ENCODE measurements at places on chromosomes 3 and 15.
A peak's percentile ranks its signal among the peaks of the same experiment; 100 is the strongest.

DNA sequence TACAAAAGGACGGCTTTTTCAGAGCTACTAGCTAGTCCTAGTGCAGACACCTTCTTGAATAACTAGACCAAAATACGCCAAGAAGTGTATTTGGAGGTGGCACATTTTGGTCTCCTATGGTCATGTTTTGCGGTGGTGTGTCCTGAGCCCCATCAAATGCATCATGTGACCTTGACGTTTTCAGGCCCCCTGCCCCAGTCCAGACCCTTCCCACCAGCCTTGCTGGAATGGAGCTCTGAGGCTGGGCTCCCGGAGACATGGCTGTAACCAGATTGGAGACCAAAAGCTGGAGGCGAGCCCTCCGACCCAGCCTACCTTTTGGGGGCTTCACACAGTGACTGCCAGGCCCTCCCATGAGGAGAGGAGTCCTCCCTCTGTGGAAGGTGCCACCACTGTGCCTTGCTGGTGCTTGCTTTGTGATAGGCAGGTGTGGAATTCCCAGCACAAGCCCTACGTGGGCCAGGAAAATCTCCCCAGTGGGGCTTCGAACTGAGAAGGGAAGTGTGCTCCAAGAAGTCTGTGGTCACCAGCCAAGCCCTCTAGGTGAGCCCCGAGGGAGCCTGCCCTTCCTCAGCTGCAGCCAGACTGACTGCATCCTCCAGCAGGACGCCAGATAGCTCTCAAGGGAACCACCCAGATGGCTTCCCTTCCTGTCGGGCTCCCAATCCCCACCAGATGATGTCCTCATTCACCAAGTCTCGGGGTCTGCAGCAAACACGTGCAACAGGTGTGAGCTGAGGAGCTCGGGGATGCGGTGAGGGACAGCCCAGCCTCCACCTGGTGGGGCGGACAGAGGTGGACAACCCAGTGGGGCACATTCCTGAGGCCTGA lies 126.2 kb downstream of the ASB7 start:
- H3K36me3 ChIP-seq = no peaks in the 10 kb centered on the region
- DNase-seq = no peak
- peaks cover 21% of the 10 kb centered on the region for H3K27me3 ChIP-seq
- no peak overlapping the region for H3K4me3 ChIP-seq
- no peaks in the 10 kb centered on the region for H3K4me1 ChIP-seq
- no peak overlapping the region for H3K27ac ChIP-seq

DNA sequence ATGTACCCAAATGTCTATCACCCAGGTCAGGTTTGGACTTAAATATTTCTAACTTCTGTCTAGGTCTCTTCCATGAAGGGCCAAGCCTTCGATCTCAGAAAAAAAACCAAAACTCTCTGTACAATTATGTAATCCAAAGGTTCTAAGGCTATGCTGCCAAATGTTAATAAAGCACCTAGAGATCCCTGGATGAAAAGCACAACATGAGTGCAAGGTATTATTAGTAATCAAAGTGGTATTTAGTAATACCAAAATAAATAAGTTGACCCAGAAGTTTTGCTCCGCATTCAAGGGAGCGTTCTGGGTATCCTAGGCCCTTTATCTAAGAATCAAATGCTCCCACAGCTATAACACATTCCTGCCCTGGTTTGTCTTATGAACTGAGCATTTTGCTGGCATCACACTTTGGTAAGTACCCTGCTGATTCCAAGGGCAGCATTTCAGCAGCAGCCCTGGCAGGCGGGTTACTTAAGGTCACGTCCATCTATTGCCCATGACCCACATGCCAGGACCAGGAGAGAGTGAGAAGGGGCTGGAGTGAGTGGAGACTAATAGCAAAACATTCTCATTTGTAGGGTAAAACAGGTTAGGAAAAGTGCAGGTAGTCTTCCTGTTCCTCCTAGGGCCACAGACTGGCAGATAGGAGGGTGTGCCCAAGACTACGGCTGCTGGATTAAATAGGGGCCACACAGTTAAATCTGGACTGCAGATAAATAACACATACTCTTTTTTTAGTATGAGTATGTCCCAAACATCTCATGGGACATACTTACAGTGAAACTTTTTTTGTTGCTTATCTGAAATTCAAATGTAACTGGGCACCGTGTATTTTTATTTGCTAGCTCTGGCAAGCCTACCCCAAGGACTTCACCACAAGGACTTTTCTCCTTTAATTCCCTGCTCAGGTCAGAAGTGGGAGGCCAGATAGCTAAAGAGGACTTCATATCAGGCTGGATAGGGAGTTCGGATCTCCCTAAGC lies 76.0 kb upstream of the SNRK start:
- H3K4me1 ChIP-seq = peaks cover 6% of the 10 kb centered on the region
- DNase-seq = no peak
- no peaks in the 10 kb centered on the region for H3K36me3 ChIP-seq
- no peaks in the 10 kb centered on the region for H3K27me3 ChIP-seq

DNA sequence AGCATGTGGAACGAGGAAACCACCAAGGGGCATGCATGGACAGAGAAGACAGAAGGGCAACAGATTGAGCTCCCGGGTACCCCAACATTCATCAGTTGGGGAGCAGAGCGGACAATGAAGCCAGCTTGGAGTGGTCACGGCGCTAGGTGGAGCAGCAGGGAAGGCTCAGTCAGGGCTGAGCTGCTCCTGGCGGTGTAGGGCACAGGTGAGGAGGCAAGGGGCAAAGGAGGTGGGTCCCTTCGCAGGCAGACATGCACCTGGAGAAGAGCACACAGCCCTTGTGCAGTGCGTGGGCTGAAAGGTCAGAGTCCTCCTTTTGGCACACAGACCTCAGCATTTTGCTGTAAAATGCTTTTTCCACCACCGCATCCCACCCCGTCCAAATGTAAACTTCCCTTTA lies 90.0 kb upstream of the SLC6A6 start:
- DNase-seq = no peak
- H3K4me3 ChIP-seq = no peak overlapping the region
- peaks cover 75% of the 10 kb centered on the region for H3K27me3 ChIP-seq
- peaks cover 6% of the 10 kb centered on the region for H3K4me1 ChIP-seq

GRCh38 chr3:87766721-87767120 lies 292.1 kb downstream of the CGGBP1 start:
- DNase-seq = no peak
- H3K27me3 ChIP-seq = peaks cover 22% of the 10 kb centered on the region
- H3K4me3 ChIP-seq = no peak overlapping the region
- H3K36me3 ChIP-seq = peaks cover 2% of the 10 kb centered on the region
- H3K27ac ChIP-seq = no peak overlapping the region

DNA sequence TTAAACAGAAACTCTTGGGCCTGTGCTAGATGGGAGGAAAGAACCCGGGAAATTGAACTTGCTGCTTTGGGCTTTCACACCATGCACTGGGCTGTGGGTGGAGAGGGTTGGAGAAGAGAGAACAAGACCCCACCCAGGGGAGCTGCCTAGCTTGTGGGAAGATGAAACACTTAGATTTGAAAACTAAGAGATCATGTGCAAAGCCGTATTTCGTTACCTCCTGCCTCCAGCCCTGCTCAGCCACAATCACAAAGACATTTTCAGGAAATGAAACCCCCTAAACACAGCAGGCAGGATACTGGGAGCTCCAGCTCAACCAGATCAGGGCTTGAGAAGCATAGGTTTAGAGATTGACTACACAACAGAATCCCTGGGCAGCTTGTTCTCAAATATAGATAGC lies 183.0 kb upstream of the C2CD4B start:
- no peak overlapping the region for H3K4me3 ChIP-seq
- no peak for DNase-seq
- peaks cover 5% of the 10 kb centered on the region for H3K36me3 ChIP-seq
- peaks cover 14% of the 10 kb centered on the region for H3K4me1 ChIP-seq

DNA sequence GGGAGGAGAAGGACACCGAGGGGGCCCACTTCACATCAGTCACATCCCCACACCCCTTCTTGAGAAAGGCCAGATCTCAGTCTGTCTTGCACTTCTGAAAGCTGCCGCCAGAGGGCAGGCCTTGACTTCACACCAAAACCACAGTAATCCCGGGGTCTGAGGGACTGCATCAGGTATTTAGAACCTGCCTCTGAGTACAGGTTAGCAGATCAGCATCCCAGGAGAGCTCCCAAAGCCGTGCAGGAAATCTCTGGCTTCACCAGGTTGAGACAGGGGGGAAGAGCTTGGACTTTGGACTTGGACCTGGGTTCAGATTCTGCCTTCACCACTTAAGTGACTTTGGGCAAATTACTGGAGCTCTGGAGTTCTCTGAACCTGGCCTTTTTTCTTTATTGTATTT lies 50.3 kb downstream of the LHFPL4 start:
- no peak overlapping the region for H3K4me3 ChIP-seq
- peaks cover 5% of the 10 kb centered on the region for H3K4me1 ChIP-seq
- peak overlapping the region; percentile 1 for H3K27ac ChIP-seq
- peak; percentile 58 for DNase-seq
- no peaks in the 10 kb centered on the region for H3K36me3 ChIP-seq

- no peak for DNase-seq
- no peaks in the 10 kb centered on the region for H3K27me3 ChIP-seq
- H3K27ac ChIP-seq = no peak overlapping the region
- no peaks in the 10 kb centered on the region for H3K4me1 ChIP-seq
Observed at GRCh38 chr3:80017369-80017768, 249.6 kb upstream of the ROBO1 start.

DNA sequence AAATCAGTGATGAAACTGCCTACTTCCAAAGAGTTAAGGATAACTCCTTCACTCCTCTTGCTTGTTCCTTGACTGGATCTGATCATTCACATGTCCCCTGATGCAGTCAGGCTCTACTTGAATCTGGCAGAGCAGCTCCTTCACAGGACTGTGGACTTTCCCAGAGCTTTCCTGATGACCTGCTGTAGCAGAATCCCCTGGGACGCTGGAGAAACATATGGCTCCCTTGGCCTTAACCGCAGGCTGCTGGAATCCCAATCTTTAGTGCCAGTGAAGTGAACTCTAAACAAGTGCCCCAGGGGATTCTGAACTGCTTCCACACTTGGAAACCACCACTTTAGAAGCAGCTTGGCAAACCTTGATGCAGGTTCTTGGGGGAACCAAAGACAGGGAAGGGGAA lies 217.8 kb downstream of the CHST2 start:
- no peak for DNase-seq
- no peaks in the 10 kb centered on the region for H3K27me3 ChIP-seq
- H3K27ac ChIP-seq = no peak overlapping the region
- no peak overlapping the region for H3K4me3 ChIP-seq

- no peaks in the 10 kb centered on the region for H3K27me3 ChIP-seq
- H3K4me3 ChIP-seq = no peak overlapping the region
- no peak for DNase-seq
- H3K27ac ChIP-seq = no peak overlapping the region
Observed at GRCh38 chr3:148203297-148204010, 494.2 kb upstream of the AGTR1 start.

- H3K27ac ChIP-seq = no peak overlapping the region
- DNase-seq = no peak
- no peak overlapping the region for H3K4me3 ChIP-seq
- H3K36me3 ChIP-seq = peaks cover 1% of the 10 kb centered on the region
- H3K27me3 ChIP-seq = peaks cover 14% of the 10 kb centered on the region
Observed at GRCh38 chr3:98240131-98240530, 23.9 kb upstream of the OR5H6 start.

GRCh38 chr3:53161450-53161819 lies 426 bp downstream of the PRKCD start:
- peak overlapping the region; percentile 96 for H3K4me3 ChIP-seq
- no peak for DNase-seq
- peaks cover 27% of the 10 kb centered on the region for H3K4me1 ChIP-seq
- peak overlapping the region; percentile 96 for H3K27ac ChIP-seq

DNA sequence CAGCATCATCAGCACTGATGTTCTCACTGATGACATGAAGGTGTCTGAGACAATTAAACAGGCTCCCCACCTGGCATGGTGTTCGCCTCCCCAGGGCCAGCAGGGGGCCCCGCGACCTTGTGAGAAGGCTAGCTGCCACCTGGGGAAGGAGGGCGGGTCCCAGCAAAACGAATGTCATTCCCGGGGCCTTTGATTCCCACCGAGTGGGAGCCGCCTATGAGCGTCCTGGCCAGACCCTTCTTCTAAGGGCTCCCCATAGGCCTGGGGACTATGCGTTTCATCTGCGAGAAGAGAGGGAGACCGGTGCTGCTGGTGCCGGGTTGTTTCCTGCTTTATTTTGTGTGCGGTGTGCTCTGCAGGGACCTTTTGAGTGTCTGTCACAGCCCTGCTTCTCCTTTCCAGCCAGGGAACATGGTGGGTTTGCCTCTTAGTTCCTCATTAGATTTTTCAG lies 20.5 kb upstream of the MINDY4B start:
- peaks cover 5% of the 10 kb centered on the region for H3K4me1 ChIP-seq
- H3K4me3 ChIP-seq = peak overlapping the region; percentile 66
- DNase-seq = peak; percentile 13
- H3K27me3 ChIP-seq = peaks cover 62% of the 10 kb centered on the region
- no peak overlapping the region for H3K27ac ChIP-seq

- no peak overlapping the region for H3K4me3 ChIP-seq
- no peak overlapping the region for H3K27ac ChIP-seq
- H3K4me1 ChIP-seq = no peaks in the 10 kb centered on the region
- no peak for DNase-seq
Observed at GRCh38 chr3:157626817-157627216, 123.6 kb upstream of the VEPH1 start.

DNA sequence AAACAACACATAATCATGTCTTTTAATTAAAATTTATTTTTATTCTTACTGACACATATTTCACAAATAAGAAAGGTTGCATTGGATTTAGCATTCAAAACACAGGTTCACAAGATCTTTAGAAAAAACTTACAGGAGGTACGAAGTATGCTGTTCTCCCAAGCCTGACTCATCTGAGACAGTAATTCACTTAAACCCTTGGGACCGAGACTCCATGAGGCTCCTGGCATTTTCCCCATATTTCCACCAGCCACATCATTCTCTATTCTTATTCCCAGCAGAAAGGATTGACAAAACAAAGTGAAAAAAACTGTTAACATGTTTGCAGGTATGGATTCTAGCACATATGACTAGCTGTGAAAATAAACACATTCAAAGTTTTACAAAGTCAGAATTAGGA lies 52.6 kb downstream of the CNTN3 start:
- no peaks in the 10 kb centered on the region for H3K4me1 ChIP-seq
- H3K27me3 ChIP-seq = no peaks in the 10 kb centered on the region
- H3K4me3 ChIP-seq = no peak overlapping the region

DNA sequence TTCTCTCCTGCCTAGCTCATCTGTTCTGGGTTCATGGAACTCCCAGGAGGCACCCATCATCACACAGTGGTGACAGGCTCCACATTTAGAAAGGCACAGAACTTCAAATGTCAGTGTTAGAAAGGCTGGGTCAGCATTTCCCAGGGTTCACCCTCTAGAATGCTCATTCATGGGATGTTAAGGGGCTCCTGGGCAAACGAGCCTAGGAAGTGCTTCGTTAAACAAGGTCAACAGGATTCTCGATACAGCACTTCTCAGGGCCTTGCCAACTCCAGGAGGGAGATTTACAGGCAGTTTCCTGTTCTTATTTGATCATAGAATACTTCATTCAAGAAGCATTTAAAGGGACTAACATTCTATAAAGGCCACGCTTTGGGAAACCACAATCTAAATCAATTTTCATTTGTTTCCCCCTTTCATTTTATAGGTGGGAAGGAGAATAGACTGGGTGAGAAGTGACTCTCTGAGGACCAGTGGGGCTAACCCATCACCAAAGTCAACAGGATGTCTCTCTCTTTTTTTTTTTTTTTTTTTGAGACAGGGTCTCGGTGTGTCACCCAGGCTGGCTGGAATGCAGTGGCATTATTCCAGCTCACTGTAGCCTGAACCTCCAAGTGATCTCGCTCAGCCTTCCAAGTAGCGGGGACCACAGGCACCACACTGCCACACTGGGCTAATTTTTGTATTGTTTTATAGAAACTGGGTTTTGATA lies 14.3 kb downstream of the IGDCC4 start:
- peaks cover 2% of the 10 kb centered on the region for H3K4me1 ChIP-seq
- no peak for DNase-seq
- no peak overlapping the region for H3K27ac ChIP-seq
- no peak overlapping the region for H3K4me3 ChIP-seq
- peaks cover 47% of the 10 kb centered on the region for H3K27me3 ChIP-seq

Data from T-helper 17 cell (primary cell).